ENCODE measurements at places on chromosomes 5 and 9.

DNA sequence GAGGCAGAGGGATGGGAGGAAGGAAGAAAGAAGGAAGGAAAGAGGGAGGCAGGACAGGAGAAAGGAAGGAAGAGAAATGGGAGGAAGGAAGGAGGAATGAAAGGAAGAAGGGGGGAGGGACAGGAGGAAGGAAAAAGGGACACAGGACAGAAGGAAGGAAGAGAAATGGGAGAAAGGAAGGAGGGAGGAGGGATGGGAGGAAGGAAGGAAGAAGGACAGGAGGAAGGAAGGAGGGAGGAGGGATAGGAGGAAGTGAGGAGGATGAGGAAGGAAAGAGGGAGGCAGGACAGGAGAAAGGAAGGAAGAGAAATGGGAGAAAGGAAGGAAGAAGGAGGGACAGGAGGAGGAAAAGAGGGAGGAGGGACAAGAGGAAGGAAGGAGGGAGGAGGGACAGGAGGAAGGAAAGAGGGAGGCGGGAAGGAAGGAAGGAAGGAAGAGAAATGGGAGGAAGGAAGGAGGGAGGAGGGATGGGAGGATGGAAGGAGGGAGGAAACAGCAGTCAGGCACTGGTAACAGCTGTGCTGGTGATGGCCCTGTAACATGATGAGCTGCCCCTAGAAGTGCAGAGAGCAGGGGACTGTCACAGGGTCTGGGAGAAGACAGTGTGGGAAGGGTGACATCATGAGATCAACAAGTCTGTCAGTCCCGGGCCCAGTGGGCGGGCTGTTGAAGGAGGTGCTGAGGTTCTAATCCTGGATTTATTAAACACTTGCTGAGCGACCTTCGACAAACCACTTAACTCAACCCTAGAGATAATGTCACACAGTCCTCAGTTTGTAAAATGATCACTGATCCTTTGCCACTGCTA is 10.7 kb upstream of the IRX1 start:
- no peak for DNase-seq

DNA sequence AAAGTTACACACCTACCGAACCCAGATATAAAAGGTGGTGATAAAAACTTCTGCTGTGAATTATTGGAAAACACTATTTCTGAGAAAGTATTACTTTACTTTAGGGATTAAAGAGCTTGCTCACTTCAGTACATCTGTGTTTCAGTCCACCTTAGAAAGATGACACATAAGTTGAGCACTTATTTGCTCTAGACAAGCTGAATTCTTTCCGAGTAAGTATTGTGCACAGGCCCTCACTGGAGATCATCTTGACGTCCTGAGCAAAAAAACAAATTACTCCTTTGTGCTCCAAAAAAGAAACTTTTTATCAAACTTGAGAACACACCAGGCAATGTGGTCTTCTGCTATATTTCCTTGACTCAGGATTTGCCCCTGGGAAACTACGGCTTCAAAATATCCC is 231.0 kb upstream of the GRAMD2B start:
- no peak for DNase-seq

DNA sequence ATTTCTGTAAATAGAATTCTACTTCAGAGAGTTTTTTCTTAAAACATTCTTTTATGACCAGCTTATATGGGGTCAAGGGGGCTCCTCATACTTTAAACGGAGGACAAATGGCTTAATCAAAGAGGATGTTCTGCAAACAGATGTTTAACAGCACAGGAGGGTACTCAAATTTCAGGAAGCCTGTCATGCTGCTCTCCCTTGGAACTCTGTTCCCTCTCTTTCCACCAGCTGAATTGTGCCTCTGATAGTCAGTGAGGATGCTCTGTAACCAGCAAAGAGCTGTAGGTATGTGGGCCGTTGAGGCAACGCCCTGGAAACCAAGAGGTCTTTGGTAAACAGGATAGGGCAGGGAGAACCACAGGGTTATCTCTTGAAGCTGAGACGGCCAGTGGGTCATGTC is 161.1 kb downstream of the C5orf15 start:
- DNase-seq, result no peak

GRCh38 chr9:123371805-123372590 is 16.0 kb downstream of the CRB2 start:
- no peak for DNase-seq

- DNase-seq, result no peak
Measured at GRCh38 chr5:134138416-134139376, 24.2 kb downstream of the TCF7 start.

- no peak for DNase-seq
Measured at GRCh38 chr9:109775516-109775915, 4.5 kb upstream of the PALM2AKAP2 start.

GRCh38 chr5:27241564-27242257 is 203.3 kb upstream of the CDH9 start:
- DNase-seq, result peak; percentile 74

DNA sequence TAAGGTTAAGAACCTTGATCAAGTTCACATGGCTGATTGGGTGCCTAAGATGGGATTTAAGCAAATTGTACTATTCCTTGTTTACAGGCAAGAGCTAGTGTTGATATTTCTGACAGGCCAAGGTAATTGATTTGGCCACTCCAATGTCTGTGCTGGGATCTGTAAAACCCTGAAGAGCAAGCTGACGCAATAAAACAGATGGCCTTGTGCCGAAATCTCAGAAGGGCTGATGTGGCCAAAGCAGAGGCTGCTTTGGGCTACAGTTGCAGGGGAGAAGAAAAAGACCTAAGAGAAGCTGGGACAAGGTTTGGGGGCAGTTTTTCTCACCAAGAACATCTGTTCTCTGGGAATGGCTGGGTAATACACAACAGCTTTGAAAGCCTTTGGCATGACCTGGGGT is 463.2 kb upstream of the ZNF608 start:
- DNase-seq, result no peak

GRCh38 chr9:109560470-109561132 is 62.5 kb upstream of the PTPN3 start:
- DNase-seq, result peak; percentile 5
